ENCODE measurements at places on chromosomes 3 and 15.

- DNase-seq, result peak; percentile 85
Observed at GRCh38 chr15:71278989-71279756, 163.9 kb downstream of the THSD4 start.

- DNase-seq, result no peak
Observed at GRCh38 chr15:49495993-49496753, 73.1 kb downstream of the FGF7 start.

- DNase-seq, result no peak
Observed at GRCh38 chr3:192933779-192934460, 16.3 kb upstream of the MB21D2 start.

DNA sequence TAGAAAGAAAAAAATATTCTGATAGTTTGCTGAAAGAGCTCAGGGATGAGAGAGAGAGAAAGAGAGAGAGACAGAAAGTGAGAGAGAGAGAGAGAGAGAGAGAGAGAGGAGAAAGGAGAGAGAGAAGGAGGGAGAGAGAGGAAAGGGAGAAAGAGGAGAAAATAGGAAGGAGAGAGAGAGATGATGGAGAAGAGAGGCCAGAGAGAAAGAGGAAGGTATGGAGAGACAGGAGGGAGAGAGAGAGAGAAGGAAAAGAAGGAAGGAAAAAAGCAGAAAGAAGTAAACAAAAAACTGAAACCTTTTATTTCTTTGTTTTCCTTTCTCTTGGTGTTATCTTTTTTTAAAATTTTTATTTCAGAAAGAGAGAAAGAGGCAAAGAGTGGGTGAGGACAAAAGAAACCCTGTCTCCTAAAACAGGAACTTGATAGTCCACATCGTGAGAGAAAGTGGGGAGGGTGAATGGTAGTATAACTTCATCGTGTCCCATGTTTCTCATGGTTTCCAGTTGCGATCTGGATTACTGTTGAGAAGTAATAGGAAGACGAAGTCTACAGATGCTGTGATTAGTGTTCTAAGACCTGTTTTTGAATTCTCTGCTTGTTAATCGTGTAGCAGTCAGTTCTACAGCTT is 279.7 kb downstream of the LPP start:
- DNase-seq, result no peak

GRCh38 chr3:52108302-52109232 is 45.7 kb downstream of the POC1A start:
- DNase-seq, result peak; percentile 69

DNA sequence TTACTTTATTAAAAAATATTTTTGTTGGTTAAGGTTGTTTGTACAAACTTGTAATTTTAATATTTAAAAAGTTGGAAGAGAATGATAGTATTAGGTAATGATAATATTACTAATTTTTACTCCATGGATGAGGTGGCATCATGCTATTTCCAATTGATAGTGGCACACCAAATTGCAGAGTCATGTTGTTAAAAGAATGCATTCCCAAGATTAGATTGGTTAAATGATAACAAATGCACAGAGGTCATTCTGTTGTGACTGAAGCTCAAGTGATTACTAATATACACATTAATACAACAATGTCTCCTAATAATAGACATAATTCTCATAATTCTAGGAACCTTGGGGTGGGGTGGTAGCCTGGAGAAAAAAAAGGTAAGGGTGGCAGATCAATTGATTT is 73.2 kb upstream of the ZBED2 start:
- no peak for DNase-seq

DNA sequence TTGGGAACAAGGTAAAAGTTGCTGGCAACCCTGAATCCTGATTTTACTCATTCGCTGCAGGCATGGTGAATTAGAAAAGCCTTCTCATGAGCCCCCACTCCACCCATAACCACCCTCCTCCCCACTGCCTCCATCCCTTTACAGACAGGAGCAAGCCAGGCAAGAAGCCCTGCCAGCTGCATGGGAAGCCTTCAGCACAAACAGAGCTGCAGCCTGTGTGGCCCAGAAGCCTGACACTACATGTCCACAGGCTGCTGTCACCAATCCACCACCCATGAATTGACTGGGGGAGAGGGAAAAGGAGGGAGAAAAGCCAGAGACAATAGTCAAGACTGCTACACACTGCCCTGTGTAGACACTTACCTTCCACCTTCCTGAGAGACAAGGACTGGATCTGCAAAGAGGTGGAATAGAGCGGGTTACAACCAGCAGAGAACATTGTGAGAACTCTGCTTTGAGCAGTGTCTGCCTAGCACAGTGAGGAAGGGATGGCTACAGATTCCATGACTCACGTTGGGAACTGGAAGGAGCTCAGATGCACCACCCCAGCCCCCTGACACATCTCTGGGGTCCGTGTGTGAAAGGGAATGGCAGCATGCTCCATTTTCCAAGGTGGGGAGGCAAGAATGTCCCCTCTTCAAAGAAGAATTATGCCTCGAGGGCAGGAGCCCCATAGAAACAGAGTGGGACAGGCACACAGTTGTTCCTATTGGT is 33.9 kb downstream of the DZIP1L start:
- DNase-seq, result no peak

- no peak for DNase-seq
Observed at GRCh38 chr3:14706096-14706495, 31.2 kb downstream of the C3orf20 start.

GRCh38 chr3:182045736-182046135 is 334.0 kb downstream of the SOX2 start:
- no peak for DNase-seq

DNA sequence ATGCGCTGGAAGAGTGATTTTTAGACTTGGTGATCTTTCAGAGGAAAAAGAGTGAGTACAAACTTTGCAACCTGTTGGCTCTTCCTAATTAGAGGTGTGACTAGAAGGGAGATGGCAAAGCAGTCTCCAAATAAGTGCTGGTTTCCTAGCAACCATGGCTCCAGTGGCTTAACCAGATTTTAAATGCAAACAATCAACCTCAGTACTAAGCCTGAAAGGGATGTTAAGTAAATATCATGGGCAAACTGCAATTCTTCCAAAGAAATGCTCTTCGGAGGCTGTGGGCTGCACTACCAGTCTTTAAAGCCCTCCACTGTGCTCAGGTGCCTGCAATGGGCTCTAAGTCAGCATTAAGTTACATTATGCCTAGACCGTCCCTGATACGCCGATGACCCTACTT is 678.1 kb upstream of the CCDC54 start:
- peak; percentile 68 for DNase-seq

DNA sequence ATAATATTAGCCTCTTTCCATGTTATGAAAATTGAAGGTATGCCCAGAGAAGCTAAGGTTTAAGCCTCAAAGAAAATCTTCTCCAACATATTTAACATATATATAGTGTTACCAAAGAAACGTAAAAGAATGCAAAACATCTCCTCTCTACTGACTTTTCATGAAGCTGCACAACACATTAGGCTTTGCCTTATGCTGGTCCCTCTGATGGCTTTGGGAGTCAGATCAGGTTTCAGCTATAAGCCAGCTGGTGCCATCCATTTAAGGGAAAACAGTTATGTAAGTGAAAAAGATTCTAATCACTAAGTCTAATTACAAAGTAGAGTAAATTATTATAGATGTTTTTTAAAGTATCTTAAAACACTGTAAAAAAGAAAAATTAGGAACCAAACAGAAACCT is 410.5 kb downstream of the LSAMP start:
- no peak for DNase-seq

- DNase-seq, result no peak
Observed at GRCh38 chr3:161390200-161390599, 18.9 kb upstream of the SPTSSB start.

- DNase-seq, result no peak
Observed at GRCh38 chr3:1616744-1617143, 481.9 kb upstream of the CNTN4 start.

DNA sequence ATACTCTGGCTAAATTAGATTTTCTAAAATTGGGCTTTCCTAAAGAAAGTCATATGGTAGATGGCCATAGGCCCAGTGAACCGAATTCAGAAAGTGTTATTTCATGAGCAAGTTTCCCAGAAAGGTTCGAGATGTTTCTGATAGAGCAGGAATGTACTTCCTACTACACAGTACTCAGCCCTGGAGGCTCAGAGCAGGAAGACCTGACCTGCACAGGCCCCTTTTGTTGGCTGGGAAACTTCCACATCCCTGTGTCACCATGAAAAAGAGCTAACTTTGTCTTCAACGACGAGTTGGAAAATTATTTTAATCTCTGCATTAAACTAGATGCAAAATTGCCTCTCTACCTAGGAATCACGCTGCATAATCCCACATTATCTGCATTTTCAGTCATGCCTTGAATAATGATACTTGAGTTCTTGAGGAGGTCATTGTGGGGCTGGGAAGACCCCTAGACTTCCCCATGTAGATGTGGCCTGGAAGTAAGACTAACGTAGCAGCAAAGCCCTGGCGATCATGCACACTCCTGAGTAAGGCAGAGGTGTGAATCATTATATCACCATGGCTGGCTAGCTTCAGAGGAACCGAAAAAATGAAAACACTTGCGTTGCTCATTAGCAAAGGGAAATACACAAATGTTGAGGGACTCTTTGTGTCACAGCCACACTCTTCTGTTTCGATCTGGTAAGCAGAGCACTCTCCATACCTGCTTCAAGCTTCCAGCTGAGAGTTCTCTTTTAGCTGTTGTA is 47.1 kb downstream of the CMTM7 start:
- no peak for DNase-seq

- no peak for DNase-seq
Observed at GRCh38 chr3:88025001-88025552, 33.7 kb downstream of the CGGBP1 start.

- DNase-seq, result no peak
Observed at GRCh38 chr3:70890020-70890394, 577.6 kb upstream of the MDFIC2 start.

DNA sequence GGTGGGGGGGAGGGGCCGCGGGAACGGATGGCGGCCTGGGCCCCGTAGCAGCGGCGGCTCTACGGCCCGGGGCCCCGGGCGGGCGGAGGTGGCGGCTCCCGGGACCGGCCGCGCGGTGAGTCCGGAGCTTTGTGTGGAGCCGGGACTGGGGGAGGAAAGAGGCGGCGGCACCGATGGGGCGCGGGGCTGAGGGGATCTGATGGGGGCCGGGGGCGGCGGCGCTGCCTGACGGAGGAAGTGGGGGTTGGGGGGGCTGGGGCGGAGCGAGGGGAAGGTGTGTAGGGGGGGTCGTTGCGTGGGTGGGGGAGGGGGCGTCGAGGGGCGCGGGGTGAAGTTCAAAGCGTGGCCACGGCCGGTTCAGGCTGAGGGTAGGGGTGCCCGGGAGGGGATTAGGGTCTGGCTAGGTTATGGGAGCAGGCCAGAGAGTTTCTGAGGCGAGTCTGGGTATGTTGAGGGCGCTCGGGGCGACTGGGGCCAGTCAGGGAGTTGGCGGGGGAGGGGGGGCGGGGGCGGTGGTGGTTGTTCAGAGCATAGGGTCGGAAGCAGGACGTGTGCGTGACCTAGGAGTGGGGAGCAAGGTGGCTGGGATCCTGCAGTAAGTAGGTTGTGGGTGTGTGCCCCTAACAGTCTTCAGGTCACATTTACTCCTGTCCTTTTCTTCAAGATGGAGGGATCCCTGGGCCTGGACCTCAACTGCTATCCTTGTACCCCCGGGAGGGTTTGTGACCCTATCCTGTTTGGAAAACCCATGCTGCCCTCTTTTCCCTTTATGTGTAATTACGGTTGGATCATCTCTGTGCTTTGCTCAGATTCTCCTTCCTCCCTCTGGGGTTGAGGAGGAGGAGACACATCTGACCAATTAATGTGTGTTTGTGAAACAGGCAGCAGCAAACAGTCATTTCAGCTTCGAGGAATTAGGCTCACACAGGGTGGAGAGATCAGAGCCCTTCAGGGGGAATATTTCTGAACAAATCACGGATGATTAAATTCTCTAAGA is 644 bp downstream of the ZNF609 start:
- peak; percentile 32 for DNase-seq

DNA sequence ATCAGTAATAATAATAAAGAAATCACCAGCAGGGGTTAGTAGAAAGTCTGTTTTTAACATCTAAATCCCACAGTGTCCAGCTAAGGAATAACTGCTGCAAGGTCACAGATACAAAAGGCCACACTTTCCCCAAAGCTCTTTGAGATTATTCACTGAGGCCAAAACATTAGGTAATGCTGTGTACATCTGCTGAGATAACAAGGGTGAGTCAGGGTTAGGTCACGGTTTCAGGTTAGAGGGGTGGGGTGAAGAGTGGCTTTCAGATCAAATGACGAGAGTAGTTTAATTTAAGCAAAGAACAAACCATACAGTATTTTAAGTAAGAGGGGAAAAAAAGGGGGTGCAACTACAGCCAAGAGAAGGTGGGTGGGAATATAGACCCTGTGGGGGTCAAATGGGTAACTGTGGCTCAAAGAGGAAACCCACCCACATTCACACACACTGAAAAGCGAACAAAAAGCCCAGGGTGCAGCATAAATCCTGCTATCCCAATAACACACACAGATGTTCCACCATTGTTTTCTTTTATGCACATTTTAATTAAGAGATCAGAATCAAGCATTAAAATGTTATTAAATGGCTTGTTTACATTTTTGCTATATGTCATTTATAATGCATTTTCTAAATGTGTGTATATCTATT is 412.9 kb downstream of the TIGIT start:
- DNase-seq, result no peak

DNA sequence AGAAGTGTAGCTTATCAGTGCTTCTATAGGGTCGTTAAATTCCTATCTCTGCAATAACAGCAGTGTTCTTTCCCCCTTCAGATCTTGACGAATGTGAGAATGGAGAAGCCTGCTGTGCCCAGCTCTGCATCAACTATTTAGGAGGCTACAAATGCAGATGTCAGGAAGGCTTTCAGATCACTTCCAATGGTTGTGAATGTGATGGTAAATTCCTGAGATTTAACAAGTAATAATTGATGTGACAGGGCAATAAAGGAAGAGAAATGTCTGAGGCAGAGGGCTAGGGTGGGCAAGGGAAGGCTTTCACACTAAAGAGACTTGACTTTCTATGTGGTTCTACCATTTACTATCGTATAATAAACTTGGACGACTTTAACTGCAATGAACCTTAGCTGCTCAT is 711.7 kb upstream of the GOLIM4 start:
- no peak for DNase-seq

- no peak for DNase-seq
Observed at GRCh38 chr3:31213869-31214486, 318.7 kb upstream of the STT3B start.

Data from NCI-H345 (cell line).